ENCODE measurements at places on chromosomes 11 and 22.

DNA sequence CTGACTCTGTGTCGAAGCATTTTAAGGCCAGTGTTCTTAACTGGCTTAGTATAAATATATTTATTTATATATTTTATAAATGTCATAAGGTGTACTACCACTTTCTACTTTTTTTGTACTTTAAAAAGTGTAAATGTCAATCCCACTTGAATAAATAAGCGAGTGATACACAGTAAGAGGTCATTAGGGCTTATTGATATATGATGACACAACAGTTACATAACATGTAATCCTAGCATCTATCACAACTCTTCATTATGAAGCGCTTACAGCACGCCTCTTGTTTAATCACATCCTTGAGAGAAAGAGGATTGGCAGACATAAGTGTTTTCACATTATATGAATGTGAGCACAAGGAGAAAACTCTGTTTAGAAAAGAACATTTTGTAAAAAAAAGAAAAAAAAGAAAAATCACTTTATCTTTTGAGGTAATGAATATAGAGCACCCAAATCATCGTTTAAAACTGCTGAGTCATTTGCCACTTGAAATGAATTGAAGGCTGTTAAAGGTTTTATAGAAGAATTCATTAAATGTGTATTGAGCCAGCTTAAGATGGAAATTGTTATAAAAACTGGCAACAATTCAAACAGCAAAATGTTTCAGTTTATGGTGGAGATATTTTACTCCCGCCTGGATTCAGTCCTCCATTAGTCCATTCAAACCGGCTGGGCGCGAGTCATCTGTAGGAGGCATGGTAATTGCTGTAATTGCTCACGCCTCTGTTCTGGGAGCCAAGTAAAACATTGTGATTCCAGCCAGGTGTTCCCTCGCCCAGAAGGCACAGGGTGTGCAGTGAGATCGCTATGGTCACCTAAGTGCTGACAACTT, 627.3 kb upstream of the KIRREL3 start:
- no peak for DNase-seq

GRCh38 chr11:17459236-17459896, 17.3 kb downstream of the ABCC8 start:
- DNase-seq, result no peak

DNA sequence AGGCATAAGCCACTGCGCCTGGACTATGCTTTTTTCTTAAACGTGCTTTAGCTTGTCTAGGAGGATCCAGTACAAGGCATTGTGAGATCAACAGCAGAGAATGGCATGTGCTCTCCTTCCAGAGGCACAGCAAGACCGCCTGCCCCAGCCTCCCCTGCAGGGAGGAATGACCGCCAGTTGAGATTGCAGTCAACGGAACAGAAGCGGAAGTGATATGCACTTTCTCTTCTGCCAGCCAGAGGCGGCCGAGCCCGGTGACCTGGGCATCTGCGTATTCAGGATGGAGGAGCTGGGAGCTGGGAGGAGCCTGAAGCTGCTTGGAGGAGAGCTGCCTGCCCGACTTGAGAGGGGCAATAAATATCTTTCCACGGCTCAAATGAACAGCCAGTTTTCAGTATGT, 243.0 kb downstream of the CTTN start:
- no peak for DNase-seq

DNA sequence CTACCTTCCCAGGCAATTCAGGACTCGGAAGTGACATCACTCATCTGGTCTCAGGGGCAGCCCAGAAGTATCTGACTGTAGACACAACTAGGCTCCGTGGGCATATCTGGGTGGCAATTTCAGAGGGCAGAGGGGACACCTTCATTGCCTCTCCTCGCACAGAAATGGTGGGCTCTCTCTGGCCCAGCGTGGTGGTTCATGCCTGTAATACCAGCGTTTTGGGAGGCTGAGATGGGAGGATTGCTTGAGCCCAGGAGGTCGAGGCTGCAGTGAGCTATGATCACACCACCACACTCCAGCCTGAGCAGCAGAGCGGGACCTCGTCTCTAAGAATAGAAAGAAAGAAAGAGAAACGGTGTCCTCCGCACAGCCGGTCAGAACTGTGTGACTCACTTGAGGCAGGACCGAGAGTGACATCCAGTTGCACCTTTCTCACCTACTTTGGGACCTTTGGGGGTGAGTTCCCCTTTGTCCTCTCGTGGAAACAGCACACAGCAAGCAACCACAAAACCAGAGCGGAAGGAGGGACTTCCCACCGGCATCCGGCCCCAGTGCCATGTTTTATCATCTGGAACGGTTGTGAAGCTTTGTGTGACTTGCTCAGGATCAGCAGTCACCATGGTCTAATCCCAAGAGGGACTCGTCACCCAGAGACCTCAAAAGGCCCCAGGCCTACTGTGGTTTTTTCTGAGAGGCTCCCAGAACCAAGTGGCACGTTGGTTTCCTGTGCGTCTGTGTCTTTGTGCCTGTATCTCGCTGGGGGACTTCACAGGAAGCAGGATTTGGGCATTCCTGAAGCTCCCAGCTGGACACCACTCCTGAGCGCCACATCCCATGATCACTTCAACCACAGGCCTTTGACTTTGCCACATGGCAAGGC, 38.4 kb upstream of the EMID1 start:
- DNase-seq, result no peak

GRCh38 chr22:34885852-34886251, 180.1 kb upstream of the ISX start:
- DNase-seq, result no peak

DNA sequence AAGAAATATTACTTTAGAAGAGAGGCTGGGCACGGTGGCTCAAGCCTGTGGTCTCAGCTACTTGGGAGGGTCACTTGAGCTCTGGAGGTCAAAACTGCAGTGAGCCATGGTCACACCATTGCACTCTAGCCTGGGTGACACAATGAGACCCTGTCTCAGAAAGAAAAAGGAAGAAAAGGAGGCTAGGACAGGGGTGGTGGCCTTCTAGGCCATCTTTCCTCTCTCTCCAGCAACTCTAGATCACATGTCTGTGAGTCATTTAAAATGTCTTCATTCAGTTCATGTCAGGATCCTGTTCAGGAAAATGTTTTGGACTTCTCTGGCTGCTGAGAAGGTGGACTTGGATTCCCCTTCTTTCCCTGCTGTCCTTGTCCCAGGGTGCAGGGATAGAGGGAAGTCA, 53.3 kb downstream of the PPFIA1 start:
- no peak for DNase-seq

DNA sequence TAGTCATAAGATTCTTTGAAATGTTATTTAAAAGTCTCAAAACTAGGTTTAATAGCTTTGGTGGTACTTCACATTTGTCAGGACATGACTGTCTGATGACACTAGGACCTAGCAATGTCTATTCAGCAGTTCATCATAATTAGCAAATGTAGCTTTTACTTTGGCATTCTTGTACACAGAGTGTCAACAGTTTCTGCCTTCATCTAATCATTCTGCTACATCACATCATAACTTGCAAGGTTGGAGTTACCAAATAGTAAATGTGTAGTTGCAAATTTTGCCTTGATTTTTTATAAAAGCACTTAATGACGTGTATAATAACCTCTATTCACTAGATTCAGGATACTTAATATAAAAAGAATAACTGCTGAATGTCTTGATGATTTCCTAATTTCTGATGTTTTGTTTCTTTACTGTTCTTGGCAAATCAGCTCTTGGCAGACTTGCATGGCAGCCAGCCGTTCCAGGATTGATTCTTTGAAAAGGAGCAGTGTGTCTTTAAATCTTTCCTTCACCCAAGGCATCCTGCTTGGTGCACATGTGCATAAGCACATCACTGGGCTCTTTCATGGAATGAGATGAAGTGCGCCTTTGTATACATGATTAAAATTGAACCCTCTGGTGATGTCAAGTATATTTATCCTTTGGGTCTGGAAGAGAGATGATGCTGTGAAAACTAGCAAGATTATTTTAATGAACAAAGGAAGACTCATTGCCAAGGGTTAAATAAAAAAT, 12.2 kb downstream of the FBXO7 start:
- no peak for DNase-seq

- no peak for DNase-seq
Measured at GRCh38 chr11:42239188-42239587, 779.7 kb upstream of the LRRC4C start.

- no peak for DNase-seq
Measured at GRCh38 chr22:24938741-24939341, 7.7 kb downstream of the LHFPL7 start.

DNA sequence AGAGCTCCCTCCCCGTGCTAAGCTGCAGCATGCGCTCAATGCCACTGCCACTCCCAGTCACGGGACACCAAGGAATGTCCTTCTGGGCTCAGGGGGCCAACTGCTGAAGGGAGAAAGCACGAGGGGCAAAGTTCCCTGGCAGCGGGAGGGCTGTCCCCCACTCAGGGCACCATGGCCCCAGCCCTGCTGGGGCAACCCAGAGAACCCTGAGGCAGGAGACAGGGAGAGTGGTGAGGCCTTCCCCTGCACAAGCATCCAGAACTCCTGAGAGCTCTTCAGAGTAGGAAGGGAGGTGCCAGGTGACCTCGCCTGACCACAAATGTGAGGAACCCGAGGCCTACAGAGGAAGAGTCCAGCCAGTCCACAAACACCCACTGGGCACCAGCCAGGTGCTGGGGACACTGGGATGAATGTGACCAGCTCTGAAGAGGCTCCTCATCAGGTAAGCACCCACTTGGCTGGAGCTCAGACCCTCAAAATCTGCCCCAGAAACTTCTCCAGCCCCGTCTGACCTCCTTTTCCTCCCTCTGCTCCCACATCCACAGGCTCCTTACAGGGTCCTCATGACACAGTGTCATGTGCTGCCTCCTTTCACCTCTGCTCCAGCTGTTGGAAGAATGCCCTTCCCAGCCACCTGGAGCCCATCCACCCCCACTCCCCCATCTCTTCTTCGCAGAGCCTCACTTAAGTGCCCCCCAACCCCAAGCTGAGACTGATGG, 15.6 kb downstream of the GDPD5 start:
- DNase-seq, result no peak

DNA sequence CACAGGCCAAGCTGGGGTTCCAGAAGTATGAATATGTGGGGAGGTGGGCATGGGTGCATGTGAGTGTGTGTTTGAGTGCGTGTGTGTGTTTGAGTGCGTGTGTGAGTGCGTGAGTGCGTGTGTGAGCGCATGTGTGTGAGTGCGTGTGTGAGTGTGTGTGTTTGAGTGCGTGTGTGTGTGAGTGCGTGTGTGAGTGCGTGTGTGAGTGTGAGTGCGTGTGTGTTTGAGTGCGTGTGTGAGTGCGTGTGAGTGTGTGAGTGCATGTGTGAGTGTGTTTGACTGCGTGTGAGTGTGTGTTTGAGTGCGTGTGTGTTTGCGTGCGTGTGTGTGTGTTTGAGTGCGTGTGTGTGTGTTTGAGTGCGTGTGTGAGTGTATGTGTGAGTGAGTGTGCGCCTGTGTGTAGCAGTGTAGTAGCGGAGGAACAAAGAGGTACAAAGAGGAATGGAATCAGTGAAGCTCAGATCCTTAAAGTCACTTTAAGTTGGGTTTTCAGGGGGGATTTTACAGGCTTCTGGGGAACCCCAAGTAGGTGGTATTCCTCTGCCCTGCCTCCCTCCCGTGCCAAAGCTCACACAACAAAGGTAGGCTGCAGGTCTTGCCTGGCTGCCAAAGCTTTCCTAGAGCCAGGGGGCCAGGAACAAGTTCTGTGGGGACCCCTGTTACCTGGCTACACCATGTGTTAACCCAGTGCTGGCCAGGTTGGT, 137.1 kb downstream of the KIRREL3 start:
- DNase-seq, result no peak

DNA sequence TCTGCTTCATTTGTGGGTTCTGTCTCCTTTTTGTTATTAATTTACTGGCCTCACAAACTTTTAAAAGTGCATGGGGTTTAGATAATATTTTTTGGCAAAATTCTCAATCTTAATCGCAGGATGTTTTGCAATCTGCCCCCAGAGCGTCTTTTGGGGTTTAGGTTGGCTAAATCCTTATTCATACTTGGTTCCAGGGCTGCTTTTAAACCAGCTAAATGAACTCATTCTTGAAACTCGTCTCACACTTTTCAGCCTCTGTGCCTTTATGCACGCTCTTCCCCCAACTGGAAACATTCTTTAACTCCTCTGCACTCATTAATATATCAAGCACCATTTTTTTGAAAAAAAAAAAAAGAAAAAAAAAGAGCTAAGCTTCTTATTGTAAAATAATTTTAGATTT, 131.7 kb downstream of the KIF18A start:
- DNase-seq, result no peak

DNA sequence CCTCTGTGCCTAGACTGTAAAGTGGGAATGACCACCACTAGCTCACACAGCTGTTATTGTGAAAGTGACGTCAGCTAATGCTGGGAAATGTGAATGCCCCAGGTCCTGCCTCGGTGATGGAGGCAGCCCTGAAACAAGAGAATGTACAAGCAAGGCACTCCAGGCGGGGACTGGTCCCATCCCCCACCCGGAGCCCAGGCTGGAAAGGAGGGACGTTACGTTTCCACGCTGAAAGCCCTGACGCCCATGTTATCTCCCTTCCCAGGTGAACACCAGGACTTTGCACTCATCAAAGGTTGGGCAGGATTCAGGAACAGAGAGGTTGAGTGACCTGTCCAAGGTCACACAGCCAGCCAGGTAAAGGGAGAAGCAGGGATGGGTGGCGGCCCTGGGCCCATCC, 784 bp downstream of the SULT4A1 start:
- DNase-seq, result no peak

DNA sequence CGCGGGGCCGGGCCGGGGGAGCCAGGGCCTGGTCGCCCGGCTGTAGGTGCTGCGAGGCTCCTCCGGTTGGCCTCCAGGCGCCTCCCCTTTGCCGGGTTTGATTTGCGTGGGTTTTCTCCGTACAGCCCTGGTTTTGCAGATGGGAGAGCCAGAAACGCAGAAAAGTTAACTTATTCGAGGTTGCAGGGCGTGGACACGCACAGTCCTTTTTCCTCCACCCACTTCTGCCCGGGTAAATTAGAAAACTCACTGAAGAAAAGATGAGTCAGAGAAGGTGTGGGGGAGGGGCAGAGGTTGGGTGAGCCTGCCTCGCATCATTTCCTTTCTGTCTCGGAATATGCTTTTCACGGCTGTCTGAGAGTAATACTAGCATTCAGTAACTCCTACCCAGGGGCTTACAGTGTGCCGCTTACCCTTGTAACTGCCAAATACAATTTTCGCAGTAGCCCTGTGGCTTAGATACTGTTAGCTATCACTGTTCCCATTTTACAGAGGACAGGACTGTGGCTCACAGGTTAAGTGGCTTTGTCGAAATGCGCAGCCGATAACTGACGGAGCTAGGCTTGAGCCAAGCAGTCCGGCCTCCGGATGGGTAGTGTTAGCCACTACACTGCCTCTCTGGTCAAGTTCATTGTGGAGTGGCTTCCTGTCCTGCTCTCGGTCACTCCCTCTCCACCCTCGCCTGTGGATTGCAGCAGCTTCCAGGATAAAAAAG, 812 bp downstream of the FADD start:
- DNase-seq, result peak; percentile 70

GRCh38 chr11:69550846-69551245, 69.4 kb downstream of the LINC01488 start:
- no peak for DNase-seq

Measured in non-pigmented ciliary epithelial cell (primary cell).